Naive B cell (primary cell): ENCODE measurements at places on chromosomes 11 and 22.

GRCh38 chr11:77442394-77443053 is 31.4 kb downstream of the PAK1 start:
- no peak for DNase-seq

- no peak for DNase-seq
These were observed 68.8 kb downstream of the PRDM11 start for GRCh38 chr11:45215098-45215865.

- DNase-seq = no peak
These were observed 8.3 kb upstream of the IGSF9B start for GRCh38 chr11:133965031-133965601.

DNA sequence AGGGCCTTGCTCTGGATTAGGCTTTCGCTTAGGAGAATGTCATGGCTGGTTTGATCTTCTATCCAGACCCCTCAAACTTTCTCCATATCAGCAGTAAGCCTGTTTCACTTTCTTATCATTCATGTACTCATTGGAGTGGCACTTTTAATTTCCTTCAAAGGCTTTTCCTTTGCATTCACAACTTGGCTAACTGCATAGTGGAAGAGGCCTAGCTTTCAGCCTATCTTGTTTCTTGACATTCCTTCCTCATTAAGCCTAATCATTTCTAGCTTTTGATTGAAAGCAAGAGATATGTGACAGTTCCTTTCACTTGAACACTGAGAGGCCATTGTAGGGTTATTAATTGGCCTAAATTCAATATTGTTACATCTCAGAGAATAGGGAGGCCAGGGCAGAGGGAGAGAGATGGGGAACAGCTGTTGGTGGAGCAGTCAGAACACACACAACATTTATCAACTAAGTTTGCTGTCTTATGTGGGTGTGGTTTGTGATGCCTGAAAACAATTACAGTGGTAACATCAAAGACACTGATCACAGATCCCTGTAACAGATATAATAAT is 37.7 kb upstream of the APOBEC3A start:
- no peak for DNase-seq

- peak; percentile 71 for DNase-seq
These were observed 950 bp downstream of the FERMT3 start for GRCh38 chr11:64207256-64208085.

DNA sequence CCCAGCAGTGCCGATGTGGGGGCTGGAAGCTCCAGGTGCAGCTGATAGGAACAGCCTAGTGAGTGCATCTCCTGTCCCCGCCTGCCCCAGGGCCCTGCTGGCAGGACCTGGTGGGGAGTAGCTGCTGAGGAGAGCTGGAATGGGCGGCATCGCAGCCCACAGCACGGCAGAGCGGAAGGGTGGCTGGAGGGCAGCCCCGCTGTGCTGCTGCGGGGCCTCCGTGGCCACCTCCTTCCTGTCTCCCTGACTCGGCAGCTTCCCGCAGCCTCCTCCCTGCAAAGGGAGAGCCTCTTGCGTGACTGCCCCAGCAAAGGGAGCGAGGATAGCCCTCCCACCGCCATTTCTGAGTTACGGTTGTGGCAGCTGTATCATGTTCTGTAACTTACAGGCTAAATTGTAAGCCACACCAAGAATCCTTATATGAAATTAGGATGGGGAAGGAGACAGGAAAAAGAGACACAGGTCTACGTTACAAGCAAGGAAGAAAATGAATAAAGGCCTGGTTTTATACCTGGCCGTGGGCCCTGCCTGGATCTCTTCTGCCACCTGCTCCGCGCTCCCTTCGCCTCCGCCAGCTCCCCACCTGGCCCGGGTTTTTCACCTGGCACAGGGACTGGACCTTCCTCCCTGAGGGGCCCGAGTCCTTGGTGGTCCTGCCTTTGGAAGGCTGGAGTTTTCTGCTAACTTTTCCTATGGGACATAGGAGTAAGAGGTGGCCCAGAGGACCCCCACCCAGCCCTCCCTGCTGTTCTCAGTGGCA is 10.0 kb downstream of the TPCN2 start:
- DNase-seq = no peak

DNA sequence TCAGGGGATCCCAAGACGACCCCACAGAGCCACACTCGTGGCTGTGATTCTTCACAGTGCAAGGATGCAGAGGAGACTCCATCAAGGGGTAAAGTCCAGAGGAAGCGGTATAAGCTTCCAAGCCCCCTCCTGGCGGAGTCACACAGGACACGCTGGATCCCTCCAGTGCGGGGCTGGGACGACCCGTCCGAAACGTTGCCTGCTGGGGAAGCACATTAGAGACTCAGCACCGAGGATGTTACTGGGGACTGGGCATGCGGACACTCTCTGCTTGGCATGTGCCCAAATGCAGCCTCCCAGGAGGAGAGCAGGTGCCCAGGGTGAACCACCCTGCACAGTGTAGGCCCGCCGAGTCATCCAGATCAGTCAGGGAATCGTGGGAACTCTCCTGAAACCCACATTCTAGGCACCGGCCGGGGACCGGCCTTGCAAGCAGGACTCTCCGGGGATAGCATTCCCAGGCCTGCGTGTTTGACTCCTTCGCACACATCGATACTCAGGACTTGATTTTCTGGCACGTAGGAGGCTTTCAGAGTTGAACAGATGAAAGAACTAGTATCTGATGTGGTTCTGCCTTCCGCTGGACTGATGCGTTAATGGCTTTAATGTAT is 229.8 kb downstream of the TBC1D22A start:
- no peak for DNase-seq

DNA sequence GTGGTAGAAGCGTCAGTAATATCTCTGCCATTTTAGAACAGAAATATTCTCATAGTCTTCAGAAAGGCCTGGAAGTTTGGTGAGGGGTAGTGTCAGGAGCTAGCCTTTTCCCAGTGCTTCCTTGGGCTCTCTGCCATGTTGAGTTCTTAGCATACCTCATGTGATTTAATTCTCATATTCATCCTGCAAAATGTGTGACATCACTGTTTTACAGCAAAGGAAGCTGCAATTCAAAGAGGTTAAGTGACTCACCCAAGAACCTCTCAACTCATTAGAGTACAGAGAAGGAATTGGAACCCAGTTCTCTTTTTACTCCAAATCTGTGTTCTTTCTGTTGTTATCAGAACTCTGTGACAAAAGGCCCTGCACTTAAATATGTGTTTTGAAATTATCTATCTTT is 72.1 kb downstream of the RNF169 start:
- DNase-seq = no peak

DNA sequence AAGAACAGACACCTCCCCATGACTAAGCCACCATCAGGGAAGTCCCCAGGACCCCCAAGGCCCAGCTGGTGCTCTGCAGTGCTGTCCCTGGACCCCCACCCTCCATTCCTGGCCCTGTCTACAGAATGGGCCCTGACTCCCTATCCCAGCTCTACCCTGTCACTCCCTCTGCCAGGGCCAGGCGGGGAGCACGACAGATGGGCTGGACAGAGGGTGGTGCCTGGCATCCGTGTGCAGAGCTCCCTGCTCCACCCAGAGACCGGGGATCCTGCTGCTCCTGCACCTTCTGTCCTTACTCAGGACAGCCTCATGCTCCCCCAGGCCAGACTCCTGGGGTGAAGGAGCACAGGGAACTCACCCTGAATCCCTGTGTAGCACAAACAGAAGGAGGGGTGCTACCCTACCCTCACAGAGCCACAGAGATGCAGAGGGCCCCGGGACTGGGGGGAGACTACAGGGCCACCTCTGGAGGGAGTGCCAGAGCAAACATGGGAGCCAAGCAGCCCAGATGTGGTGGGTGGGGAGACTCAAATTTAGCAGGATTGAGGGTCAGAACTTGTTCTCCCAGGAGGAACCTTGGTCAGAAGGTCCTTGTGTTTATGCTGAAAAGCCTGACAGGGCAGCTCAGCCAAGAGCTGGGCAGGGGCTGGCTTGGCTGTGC is 2.0 kb downstream of the ARVCF start:
- DNase-seq = no peak

- DNase-seq = no peak
These were observed 51.1 kb upstream of the RFPL3 start for GRCh38 chr22:32306561-32306960.

GRCh38 chr11:35274909-35275785 is 136.2 kb downstream of the CD44 start:
- no peak for DNase-seq

DNA sequence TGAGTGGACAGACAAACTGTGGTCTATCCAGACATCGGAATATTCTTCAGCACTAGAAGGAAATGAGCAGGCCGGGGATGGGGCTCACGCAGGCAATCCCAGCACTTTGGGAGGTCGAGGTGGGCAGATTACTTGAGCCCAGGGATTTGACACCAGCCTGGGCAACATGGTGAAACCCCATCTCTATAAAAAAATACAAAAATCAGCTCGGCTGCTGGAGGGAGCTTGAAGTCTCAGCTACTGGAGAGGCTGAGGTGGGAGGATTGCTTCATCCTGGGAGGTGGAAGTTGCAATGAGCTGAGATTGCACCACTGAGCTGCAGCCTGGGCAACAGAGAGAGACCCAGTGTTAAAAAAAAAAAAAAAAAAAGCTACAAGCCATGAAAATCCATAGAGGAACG is 8.0 kb upstream of the CTSD start:
- no peak for DNase-seq

- DNase-seq = no peak
These were observed 206.5 kb upstream of the PGR start for GRCh38 chr11:101336155-101336554.

DNA sequence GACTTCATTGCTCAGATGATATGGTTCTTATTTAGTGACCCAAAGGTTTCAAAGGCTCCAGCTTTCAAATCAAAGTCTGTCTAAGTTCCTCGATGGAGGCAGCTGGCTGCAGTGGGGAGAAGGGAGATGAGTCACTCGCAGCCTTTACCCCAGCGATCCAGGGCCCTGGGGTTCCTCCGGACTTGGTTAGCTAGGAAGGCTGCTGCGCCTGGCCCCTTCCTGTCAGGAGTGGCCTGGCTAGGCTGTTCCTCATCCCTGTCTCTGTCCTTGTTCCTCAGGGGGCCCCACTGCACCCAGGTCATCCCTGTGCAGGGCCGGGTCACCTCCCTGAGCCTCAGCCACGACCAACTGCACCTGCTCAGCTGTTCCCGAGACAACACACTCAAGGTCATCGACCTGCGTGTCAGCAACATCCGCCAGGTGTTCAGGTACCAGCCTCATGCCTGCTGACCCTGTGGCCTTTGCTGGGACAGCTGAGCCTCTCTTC is 13.9 kb downstream of the ATG16L2 start:
- no peak for DNase-seq

DNA sequence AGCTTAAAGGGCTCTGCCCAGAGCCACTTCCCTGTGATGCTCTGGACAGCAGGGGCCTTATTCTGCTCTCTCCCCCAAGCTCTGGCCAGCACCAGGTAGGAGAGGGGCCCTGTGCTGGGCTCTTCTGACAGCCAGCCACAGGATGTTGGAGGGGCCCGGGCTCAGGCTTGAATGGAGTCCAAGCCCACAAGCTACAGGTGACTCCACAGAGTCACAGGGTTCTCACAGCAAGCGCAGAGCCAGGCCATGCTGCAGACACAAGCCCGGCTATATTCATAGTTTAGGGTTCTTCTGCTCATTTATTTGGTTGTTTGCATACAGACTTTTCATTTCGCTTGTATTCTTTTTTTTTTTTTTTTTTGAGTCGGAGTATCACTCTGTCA is 1392.8 kb downstream of the BRD1 start:
- no peak for DNase-seq

GRCh38 chr11:116607027-116607426 is 165.8 kb downstream of the BUD13 start:
- DNase-seq = no peak
